Brain (organoid and tissue), 16 donors: ENCODE measurements at places on chromosomes 6 and 20.

DNA sequence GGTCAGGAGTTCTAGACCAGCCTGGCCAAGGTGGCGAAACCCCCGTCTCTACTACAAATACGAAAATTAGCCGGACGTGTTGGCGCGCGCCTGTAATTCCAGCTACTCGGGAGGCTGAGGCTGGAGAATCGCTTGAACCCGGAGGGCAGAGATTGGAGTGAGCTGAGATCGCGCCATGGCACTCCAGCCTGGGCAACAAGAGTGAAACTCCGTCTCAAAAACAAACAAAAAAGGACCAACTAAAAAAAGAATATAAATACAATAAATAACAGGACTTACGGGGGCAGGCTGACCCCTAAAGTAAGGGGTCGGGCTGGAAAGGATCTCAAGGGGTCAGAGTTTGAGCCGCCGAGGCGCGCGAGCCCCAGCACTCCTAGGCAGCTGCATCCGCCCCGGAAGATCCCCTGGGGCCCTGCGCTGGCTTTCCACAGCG is 509 bp upstream of the TPD52L2 start:
- DNase-seq = no peak

- DNase-seq = no peak
Measured at GRCh38 chr6:165630544-165630953, 32.5 kb downstream of the PDE10A start.

GRCh38 chr6:39426073-39426456 is 103.6 kb upstream of the KCNK16 start:
- DNase-seq = peak; percentile 31

DNA sequence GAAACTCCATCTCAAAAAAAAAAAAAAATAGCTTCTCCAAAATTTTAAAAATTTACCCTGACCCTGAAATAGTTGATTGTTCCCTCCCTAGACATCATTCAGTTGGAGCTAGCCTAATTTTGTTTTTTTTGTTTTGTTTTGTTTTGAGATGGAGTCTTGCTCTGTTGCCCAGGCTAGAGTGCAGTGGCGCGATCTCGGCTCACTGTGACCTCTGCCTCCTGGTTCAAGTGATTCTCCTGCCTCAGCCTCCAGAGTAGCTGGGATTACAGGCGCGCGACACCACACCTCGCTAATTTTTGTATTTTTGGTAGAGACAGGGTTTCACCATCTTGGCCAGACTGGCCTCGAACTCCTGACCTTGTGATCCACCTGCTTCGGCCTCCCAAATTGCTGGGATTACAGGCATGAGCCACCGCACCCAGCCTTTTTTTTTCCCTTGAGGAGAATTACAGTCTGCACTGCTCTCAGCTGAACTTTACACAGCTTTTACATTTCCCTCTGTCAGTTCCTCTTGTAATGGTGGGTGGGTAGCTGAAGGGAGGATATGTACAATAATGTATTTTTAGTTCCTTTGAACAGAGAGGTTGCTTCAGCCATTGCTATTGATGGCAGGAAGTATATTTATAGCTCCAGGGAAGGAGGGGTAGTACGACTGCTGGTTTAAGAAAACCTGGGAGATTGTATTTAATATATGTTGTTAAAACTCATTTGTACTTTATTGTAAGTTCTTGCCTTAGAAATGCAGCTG is 27.7 kb downstream of the PTPRA start:
- DNase-seq = peak; percentile 4

DNA sequence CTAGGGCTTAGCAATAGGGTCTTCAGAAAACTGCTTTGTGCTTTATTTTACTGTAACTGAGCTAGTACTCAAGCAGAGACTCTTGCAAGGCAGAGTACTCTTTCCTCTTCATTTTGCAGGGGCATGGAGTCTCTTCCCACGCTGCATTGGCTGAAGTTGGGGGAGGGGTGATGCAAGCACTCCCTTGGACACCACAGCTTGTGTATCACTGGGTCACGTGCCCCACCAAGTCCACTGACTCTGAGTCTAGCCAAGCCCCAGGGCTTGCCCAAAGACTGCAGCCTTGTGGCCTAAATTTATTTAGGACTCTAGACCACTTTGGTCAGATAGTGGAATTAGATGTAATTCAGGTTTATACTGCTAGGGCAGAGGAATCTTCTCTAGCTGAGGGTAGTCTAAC is 1075.0 kb upstream of the ADGRB3 start:
- DNase-seq = no peak

- no peak for DNase-seq
Measured at GRCh38 chr6:11357285-11357684, 124.8 kb upstream of the NEDD9 start.

- DNase-seq = peak; percentile 92
Measured at GRCh38 chr6:51139950-51140385, 321.3 kb downstream of the TFAP2B start.

DNA sequence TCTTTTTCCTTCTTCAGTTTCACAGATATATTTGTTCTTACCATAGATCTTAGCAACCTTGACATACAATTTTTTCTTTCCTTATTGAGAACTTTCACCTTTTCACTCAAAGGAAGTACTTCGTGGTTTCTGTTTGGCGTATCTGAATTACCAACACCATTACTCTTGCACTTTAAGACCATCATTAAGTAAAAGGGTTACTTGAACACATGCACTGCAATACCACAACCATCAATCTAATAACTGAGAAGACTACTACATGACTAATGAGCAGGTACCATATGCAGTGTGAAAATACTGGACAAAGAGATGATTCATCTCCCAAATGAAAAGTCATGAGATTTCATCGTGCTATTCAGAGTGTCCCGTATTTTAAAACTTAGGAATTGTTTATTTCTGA is 21.7 kb upstream of the SENP6 start:
- DNase-seq = no peak

DNA sequence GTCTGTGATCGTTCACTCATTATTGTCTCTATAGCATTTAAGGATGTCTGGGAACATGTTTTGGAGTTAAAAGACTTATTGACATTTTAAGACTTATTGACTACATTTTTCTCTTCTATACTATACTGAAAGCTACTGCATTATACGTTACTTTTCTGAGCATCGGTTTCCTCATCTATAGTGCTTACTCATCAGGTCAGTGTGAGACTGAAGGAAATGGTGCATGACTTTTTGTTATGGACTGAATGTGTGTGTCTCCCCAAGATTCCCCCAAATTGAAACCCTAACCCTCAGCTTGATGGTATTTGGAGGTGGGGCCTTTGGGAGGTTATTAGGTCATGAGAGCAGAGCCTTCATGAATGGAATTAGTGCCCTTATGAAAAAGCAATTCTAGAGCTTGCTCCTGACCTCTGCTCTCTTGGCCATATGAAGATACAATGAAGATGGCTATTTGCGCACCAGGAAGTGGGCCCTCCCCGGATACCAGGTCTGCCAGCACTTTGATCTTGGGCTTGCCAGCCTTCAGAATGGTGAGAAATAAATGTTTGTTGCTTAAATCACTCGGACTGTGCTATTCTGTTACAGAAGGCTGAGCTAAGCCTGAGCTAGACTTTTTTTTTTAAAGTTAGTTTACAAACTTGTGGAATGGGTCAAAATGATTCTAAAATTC is 243.7 kb upstream of the RREB1 start:
- no peak for DNase-seq

GRCh38 chr6:170295510-170296422 is 4.9 kb upstream of the DLL1 start:
- peak; percentile 75 for DNase-seq

DNA sequence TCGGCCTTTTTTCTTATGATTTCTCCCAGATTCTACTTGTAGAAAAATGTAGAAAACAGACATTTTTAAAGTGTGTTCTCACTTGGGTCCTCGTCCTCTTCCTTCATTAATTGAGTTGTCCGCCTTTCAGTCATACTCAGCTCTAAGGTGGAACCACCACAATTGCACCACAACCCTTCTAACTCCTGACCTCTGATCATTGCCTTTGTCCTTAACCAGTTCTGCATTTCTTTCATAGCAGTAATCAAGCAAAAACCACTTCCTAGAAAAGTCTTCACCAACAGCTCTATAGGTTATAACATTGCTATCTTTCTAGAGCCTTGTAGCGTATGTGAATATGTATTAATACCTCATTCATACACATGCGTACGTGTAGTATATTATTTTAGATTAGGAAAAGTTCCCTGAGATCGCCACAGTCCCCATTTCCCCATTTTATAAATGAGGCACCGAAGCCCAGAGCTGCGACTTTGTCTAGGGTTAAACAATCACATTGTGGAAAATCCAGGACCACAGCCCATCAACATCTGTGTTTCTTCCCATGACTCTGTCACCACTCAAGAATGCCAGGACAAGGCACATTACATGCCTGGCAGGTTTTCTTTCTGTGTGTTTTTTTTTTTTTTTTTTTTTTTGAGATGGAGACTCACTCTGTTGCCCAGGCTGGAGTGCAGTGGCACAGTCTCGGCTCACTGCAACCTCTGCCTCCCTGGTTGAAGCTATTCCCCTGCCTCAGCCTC is 175.5 kb downstream of the BTBD3 start:
- DNase-seq = no peak

- DNase-seq = no peak
Measured at GRCh38 chr20:24194143-24194542, 205.6 kb upstream of the GGTLC1 start.

DNA sequence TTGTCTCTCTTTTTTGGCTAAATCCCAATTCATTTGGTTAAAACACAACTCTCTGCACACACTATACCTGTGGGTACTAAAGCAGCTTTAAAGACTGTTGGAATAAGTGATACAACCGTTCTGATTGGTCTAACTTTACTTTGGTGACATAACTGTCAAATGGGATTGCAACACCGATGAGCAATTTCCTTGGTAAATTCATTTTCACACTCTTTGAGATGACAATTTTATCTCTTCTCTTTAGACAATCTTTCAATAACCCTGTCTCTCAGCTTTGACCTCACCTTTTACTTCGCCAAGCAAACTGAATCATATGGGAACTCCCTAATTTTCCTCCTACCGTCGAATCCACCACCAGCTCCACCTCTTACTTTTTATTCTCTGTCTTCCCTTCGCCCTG is 60.8 kb downstream of the ECT2L start:
- DNase-seq = no peak

GRCh38 chr20:728256-728944 is 39.9 kb downstream of the SLC52A3 start:
- peak; percentile 91 for DNase-seq

DNA sequence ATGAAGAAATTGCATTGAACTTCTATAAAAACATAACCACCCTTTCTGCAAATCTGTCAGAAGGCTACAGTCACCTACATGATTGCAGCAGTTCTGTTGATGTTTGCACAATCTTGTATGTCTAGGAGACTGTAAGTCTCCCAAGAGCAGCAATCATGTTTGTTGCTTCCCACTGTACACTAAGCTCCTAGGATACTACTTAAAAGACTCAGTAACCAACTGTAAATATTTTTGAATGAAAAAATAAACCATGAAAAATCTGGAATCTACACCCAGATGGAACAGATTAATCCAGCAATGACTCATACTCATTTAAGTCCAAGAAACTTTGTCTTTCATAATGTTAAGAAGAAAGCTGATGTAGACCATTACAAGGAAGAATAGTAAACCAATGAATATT is 168.5 kb upstream of the ATXN1 start:
- no peak for DNase-seq

- no peak for DNase-seq
Measured at GRCh38 chr6:9370480-9370879, 935.1 kb upstream of the SLC35B3 start.

DNA sequence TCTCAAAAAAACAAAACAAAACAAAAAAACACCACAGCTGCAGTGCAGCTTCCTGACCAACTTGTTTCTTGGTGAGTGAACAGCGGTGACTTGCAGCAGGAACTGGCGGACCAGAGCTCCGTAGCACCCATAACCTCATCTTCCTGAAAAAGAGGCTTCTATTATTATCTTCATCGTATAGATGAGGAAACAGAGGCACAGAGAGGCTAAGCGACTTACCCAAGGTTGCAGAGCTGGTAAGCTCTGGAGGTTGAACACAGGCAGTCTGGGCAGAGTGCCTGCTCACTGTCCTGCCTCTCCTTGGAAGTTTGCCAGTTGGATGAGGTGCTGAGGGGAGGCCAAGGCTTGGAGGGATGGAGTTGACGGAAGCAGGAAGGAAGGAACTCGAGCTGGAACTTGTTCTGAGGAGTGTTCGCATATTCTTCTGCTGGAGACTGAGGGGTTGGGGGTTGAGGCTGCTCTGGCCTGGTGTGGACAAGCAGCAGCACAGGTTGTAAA is 47.9 kb upstream of the CCDC167 start:
- DNase-seq = no peak

DNA sequence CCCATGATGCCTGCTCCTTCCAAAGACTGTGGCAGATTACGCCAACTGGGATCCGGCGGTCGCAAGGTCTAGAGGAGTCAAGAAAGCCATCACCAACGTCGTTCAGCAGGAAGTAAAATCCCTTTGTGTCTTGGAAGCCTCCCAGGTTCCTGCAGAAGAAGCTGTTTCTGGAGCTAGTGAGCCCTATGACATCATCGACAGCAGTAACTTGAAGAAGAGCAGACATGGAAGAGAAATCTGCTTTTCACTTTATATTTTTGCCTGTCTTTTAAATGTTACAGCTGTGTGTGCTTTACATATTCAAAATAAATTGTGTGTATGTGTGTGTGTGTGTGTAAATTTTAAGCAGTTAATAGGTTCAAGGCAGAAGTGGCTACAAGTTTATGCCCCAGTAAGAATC is 7.4 kb upstream of the OR2H2 start:
- DNase-seq = no peak

DNA sequence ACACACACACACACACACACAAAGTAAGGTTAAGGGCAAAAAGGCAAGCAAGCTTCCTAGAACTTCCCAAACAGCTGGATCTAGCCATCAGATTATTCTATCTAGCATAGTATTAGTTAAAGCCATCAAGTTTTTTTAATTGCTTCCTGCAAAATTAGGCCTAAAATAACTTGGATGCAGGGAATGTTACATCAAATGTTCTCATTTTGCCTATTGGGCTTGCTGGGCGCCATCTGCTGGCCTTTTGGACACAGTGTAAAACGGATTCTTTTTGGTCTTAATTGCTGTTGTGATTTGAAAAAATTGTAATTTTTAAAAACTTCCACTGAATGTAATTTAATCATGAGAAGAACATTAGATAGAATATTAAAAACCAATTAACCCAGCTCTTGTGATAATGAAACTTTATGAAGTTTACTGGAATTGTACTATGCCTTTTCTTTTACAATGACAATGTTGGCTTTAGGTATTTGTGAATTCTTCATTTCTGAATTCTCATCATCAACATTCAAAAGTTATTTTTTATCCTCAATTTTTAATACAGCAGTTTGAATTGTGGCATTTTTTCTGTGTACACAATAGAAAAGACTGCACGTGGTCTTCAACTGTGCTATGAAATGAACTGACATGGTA is 6.8 kb downstream of the MKKS start:
- DNase-seq = peak; percentile 88

DNA sequence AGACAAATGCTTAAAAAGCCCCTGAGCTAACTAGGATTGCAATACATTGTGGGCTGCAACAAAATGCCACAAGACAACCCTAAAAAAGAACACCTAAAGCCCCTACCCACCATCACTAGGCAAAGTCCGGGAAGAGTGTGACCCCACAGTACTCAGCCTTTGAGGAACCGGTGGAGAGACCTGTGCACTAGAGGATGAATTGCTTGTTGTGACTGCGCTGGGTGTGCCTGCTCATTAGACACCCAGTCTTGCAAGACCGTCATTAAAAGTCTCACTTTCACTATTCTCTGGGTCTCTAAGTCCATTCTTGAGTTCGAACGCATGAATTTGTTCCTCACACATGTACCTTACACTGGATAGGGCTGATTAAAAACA is 88.7 kb downstream of the JPH2 start:
- no peak for DNase-seq
